Glomerular endothelial cell (primary cell): ENCODE measurements at places on chromosomes 2 and 18. TPM values are rescaled to one million over a fixed set of nuclear protein-coding genes. Genes with fewer than 3 reads are reported as not detected.

PARD3B gene
- total RNA-seq = 7.7 and 10.3 TPM in 2 replicates

MRPL30 gene
- total RNA-seq = 37.2 and 39.7 TPM in 2 replicates

IL37 gene
- total RNA-seq = not detected in 2 replicates

SLC5A7 gene
- not detected in 2 replicates for total RNA-seq

AMER3 gene
- total RNA-seq = not detected in 2 replicates

MTHFD2 gene
- 33.7 and 48.5 TPM in 2 replicates for total RNA-seq

APCDD1 gene
- total RNA-seq = 0.10 and 0.12 TPM in 2 replicates

FBXO48 gene
- total RNA-seq = 0.19 and 0.64 TPM in 2 replicates

PPP1R1C gene
- total RNA-seq = 0.93 and 1.4 TPM in 2 replicates

OTOF gene
- 0.18 TPM in 1 of 2 replicates, not detected in the other for total RNA-seq

RAMP1 gene
- total RNA-seq = not detected in 2 replicates

PLEKHH2 gene
- 1.6 and 5.7 TPM in 2 replicates for total RNA-seq

CPO gene
- 0.48 TPM in 1 of 2 replicates, not detected in the other for total RNA-seq

LIMS3 gene
- total RNA-seq = 35.2 and 39.3 TPM in 2 replicates

FOXD4L1 gene
- 0.05 TPM in 1 of 2 replicates, not detected in the other for total RNA-seq

HDHD2 gene
- total RNA-seq = 10.7 and 14.4 TPM in 2 replicates
